ENCODE measurements at places on chromosomes 6 and 20.

GRCh38 chr20:62704341-62704948 lies 4.2 kb upstream of the NTSR1 start:
- DNase-seq: no peak

DNA sequence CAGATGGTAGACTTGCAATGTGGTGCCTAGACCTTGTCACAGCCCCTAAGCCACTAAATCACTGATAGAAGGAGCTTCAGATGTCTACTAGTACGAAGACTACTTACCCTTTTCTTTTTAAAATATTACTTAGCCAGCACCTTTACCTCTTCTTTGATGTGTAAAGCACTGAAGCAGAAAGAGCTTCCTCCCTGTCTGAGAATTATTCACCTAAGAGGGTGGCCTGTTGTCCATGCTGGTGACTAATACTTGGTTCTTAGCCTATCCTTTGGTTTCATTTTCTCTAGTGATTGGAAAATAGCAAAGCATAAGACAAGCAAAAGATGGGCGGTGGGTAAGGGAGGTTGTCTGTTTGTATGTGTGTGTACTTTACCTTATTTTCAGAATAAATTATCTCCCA lies 794.6 kb downstream of the TFAP2A start:
- DNase-seq: no peak

DNA sequence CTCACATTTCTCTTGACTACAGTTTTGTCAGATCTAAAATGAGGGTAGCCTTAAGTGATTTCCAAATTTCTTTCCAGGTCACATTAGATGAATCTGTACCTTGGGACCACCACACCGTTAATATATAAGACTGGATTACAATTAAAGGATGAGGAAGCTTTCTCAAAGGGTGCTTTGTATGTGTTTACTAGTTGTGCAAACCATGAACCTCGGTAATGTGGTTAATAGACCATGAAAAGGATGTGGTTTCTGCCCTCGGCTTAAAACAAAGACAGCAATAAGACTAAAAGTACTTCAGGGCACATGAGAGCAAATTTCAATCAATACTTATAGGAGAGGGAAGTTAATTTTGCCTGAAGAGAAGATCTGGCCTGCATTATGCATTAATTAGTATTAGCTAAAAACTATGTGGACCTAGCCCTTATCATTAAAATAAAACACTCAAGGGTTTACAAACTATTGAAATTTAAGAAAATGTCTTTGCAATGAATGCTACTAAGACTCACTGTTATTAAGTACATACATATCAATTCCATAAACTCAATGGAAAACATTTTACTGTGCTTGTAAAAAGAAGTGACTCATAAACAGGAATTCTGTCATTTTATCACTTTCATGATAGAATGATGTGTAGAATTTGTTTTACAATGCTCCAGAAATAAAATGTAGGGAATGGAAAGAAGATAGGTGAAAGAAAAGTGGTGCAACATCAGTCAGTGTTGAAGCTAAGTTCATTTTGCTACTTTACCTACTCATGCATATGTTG lies 936 bp upstream of the TMX4 start:
- no peak for DNase-seq

DNA sequence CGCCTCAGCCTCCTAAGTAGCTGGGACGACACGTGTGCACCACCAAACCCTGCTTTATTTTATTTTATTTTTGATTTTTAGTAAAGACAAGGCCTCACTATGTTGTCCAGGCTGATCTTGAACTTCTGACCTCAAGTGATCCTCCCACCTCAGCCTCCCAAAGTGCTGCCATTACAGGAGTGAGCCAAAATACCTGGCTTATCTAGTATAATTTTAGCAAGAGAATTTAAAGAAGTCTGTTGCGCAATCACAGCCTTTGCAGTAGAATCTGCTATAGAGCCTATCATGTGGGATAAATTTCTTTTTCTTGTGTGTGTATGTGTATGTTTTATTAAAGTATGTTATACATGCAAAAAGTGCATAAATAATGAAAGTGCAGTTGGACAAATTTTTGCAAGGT lies 92.1 kb upstream of the ANKEF1 start:
- no peak for DNase-seq

Measured in stimulated activated CD4-positive, alpha-beta T cell treated with anti-CD3 and anti-CD28 coated beads, Interleukin-12 subunit alpha, Interleukin-12 subunit beta, amount 100 ng/mL, for 24 hours (primary cell).